ENCODE measurements at places on chromosomes 7 and 10.

- no peak for DNase-seq
Measured at GRCh38 chr7:78679112-78679876, 774.2 kb downstream of the MAGI2 start.

- no peak for DNase-seq
Measured at GRCh38 chr7:64736575-64736974, 57.7 kb upstream of the ZNF138 start.

DNA sequence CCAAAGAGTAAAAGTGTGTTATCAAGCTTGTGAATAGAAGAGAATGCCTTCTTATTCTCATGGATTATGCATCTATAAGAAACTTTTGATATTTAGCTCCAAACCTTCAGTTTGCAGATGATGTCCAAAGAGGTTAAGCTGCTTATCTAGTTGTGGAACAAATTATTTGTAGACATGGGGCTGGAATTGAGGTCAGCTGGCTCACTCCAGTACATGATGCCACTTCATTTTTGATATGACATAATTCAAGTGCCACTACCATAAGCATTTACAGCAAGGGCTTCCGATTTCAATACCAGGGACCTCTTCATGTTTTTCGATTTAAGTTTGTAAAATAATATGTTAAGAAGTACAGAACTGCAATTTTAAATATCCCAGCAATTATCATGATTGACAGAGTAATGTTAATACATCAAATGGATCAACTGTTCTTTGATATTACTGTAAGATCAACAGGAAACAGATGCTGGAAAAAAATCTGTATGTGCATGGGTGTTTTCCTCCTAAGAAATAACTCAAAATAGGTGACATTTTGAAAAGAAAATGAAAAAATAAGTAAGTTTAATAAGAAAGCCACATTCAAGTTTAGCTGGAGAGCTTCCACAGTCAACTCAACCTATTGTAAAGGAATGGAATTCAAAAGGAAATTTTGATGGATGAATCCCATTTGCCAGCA lies 12.7 kb downstream of the FAM3C start:
- DNase-seq = no peak

GRCh38 chr10:86300399-86300925 lies 66.1 kb downstream of the GRID1 start:
- no peak for DNase-seq
